ENCODE measurements at places on chromosomes 3 and 15. TPM values are rescaled to one million over a fixed set of nuclear protein-coding genes. Genes with fewer than 3 reads are reported as not detected.

The LEKR1 gene
- total RNA-seq = 0.43 TPM

The ISLR gene
- 1.6 TPM for total RNA-seq

The ABCC5 gene
- total RNA-seq = 52.0 TPM

The IMPG2 gene
- total RNA-seq = 0.26 TPM

The MUC20 gene
- total RNA-seq = 0.41 TPM

The CORO2B gene
- 6.2 TPM for total RNA-seq

The CACNA1D gene
- 0.41 TPM for total RNA-seq

The ARPIN gene
- total RNA-seq = 5.9 TPM

GRCh38 chr3:37542772-37543449, 318.8 kb upstream of the CTDSPL start:
- DNase-seq = no peak
- H3K4me3 ChIP-seq = no peak overlapping the region
- no peaks in the 10 kb centered on the region for H3K36me3 ChIP-seq
- no peak overlapping the region for H3K27ac ChIP-seq

- no peak overlapping the region for H3K4me3 ChIP-seq
- no peaks in the 10 kb centered on the region for H3K36me3 ChIP-seq
- H3K27ac ChIP-seq = no peak overlapping the region
- H3K27me3 ChIP-seq = peaks cover 3% of the 10 kb centered on the region
- peak; percentile 27 for DNase-seq
- peaks cover 4% of the 10 kb centered on the region for H3K4me1 ChIP-seq
These were observed 207.1 kb downstream of the TBC1D2B start for GRCh38 chr15:77870195-77871065.

DNA sequence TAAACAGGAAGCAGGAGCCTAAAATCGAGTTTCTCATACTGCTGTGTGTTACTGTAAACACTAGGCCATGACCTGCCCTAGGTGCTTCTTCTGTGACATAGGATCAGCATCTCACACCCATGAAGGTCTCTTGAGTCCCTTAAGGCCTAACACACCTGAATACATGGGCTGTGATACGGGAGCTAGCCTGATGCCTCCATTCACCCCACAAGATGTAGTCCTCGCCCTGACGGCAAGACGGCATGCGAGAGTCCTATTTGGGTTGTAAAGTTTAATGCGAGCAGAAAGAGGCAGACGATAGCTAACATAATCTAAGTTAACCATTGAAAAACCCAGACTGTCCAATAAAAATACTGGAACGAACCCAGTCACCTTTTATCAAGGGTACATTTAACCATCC, 241.1 kb upstream of the ICE2 start:
- H3K27ac ChIP-seq = no peak overlapping the region
- no peak for DNase-seq

DNA sequence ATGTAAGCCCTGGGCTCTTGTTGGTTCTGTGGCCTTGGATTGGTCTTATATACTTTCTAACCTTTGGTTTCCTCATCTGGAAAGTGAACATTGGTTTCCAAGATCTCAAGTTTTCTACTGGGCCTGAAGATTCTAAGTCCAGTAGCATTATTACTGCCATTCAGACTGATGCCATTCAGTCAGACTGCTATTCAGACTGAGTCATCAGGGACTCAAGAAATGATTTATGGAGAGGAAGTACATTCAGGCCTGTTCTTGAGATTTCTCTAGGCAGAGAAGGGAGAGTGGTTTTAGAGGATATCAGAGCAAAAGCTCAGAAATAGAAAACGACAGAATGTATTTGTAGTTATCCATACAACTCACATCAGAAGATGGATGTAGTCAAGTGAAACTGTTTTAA, 557.2 kb downstream of the NR2F2 start:
- H3K27ac ChIP-seq = no peak overlapping the region
- DNase-seq = peak; percentile 3
- H3K36me3 ChIP-seq = no peaks in the 10 kb centered on the region
- no peaks in the 10 kb centered on the region for H3K27me3 ChIP-seq

DNA sequence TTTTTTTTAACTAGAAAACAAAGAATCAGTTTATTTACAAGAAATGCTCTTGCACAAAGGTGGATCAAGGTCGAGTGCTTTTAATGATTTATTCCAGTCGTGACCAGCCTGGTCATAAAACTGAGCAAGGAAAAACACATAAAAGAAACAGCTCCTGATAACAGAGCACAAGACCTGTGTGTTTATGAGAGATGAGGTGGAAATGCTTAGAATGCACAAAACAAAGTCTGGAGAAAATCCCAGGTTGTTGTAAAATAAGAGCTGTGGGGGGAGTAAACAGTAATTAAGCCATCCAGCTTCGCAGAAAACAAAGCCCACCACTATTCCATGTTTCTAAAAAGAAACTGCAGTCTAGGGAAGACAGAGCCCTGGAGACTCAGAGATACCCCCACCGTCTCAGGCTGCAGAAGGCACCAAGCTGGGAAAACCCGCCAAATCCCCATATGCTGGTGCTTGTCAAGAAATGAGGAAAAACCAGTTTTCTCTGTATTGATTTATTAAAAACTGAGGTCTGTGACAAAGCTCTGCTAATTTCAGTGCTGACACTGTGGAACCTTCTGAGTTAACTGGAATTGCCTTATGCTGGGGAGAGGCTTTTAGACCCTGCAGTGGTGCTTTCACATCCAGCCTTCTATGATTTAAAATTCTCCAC, 139.3 kb downstream of the ADAMTS17 start:
- peaks cover 17% of the 10 kb centered on the region for H3K27me3 ChIP-seq
- DNase-seq = no peak
- no peaks in the 10 kb centered on the region for H3K36me3 ChIP-seq
- no peak overlapping the region for H3K27ac ChIP-seq
- no peak overlapping the region for H3K4me3 ChIP-seq

DNA sequence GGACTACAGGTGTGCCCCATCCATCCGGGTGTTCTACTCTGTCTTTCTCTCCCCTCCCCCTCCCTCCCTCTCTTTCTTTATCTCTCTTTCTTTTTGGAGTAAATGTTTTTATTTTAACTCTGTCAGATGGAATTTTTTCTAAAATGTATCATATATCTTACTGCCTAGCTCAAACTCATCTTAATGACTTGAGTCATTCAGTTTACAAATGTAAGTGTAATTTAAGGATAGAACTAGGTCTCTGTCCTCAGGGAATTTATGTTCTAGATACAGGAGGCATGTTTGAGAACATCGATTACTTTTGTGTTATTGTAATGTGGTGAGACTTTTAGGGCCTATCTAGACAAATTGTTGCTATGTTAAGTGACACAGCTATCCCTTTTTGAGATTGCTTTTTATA, 3.5 kb downstream of the TBC1D23 start:
- H3K27me3 ChIP-seq = no peaks in the 10 kb centered on the region
- H3K36me3 ChIP-seq = no peaks in the 10 kb centered on the region
- no peak for DNase-seq
- peaks cover 35% of the 10 kb centered on the region for H3K4me1 ChIP-seq
- no peak overlapping the region for H3K4me3 ChIP-seq
- H3K27ac ChIP-seq = no peak overlapping the region

DNA sequence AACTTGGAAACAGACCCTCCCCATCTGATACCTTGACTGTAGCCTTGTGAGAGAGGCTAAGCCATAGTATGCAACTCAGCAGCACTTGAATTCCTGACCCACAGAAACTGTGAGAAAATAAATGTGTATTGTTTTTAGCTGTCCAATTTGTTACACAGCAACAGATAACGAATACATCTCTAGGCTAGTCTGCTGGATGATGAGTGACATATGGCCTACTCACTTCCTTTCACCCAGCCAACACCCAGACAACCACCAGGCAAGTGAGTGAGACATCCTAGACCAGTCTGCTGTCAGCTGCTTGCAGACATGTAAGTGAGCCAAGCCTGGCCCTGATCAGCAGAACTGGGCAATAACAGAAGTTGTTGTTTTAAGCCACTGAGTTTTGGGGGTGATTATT, 19.2 kb upstream of the SMAD6 start:
- H3K36me3 ChIP-seq = no peaks in the 10 kb centered on the region
- H3K27me3 ChIP-seq = no peaks in the 10 kb centered on the region
- peak; percentile 16 for DNase-seq

GRCh38 chr15:29130476-29130875, 139.1 kb downstream of the NSMCE3 start:
- no peaks in the 10 kb centered on the region for H3K4me1 ChIP-seq
- no peak for DNase-seq
- H3K27me3 ChIP-seq = peaks cover 7% of the 10 kb centered on the region
- no peak overlapping the region for H3K4me3 ChIP-seq
- H3K36me3 ChIP-seq = no peaks in the 10 kb centered on the region

Data from astrocyte (in vitro differentiated cells and primary cell).